ENCODE measurements at places on chromosomes 16 and 17.

GRCh38 chr16:62051942-62052341 is 15.7 kb upstream of the CDH8 start:
- no peak for DNase-seq

- peak; percentile 76 for DNase-seq
Measured at GRCh38 chr16:19502395-19503131, 19.3 kb downstream of the GDE1 start.

GRCh38 chr16:17270683-17271109 is 200.1 kb downstream of the XYLT1 start:
- DNase-seq: no peak

- DNase-seq: peak; percentile 49
Measured at GRCh38 chr16:47311738-47312505, 148.9 kb downstream of the ITFG1 start.

DNA sequence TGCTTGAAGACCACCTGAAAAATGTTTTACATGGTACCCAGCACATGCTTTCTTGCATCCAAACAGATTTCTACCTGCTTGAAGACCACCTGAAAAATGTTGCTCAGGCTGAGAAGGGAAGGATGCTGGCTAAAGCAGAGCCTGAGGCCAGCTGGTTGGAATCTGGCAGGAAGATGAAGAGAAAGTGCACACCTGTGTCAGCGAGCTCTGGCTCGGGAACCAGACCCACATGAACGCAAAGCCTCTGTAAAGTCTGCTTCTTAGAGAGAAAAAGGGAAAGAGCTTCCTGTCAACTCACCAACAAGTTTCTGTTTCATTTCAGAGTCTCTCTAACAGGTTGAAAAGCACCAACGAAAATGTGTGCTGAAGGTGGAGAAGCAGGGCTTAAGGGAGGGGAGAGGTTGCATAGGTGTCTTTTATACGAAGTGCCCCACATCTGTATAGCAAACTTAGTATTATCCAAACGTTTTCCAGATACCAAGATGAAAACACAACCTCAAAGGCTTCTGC is 226.0 kb downstream of the TOX3 start:
- no peak for DNase-seq

DNA sequence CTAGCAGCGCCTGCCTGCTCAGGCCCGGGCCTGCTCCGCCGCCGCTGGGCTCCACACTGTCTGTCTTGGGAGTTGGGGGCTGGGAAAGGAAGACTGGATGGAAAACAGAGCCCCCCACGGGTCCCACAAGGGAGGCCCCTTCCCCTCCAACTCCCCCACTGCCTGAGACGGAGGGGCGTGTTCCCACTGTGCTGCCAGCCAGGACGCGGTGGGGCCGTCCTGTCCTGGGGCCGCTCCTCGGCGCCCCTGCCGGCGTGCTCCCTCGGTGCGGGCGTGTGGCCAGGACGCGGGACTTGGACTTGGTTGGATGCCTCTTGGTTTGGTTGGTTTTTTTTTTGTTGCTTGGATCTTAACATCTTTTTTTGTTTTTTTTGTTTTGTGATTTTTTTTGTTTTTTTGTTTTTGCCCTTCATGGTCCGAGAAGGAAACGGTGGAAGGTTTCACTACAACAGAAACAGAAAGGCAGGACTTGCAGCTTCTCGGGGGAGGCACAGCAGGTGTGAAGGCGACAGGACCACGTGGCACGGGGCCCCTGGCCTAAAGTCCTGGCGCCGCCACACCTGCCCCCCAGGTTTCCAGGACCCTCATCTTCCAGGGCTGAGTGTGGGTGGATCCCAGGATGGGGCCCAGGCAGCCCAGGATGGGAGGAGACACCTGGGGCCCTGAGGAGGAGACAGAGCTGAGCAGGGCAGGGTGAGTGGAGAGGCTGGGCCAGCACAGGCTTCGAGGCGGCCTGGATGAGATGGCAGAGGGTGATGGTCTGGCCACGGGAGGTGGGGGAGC is 16.0 kb downstream of the ENGASE start:
- DNase-seq: no peak

- DNase-seq: no peak
Measured at GRCh38 chr17:72531729-72532128, 410.9 kb downstream of the SOX9 start.

GRCh38 chr16:14419817-14420216 is 210.2 kb downstream of the PARN start:
- DNase-seq: no peak

GRCh38 chr16:84413244-84414004 is 45.1 kb downstream of the ATP2C2 start:
- peak; percentile 23 for DNase-seq

GRCh38 chr17:64537488-64537887 is 30.7 kb downstream of the CEP95 start:
- DNase-seq: no peak

- DNase-seq: no peak
Measured at GRCh38 chr17:72419866-72420774, 299.3 kb downstream of the SOX9 start.

DNA sequence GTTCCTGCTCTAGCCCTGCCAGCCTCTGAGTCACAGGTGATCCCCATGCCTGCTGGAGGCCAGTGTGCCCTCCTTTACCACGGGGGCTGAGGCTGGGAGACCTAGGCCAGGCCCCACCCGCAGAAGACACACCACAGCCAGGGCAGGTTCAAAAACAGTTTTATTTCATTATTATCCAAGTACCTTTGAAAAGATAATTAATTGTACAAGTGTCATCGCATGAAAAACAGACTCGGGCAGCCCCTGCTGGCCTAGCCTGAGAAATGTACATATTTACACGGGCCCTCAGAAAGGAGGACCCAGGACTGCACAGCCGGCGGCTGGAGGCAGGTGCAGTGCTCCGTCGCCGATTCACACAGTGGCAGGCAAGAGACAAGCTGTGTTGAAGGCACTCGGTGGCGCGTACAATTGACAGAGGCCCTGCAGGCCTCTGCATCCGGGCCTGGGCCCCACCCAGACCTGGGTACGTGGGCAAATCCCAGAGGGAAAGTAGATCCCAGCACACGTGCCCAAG is 4.4 kb downstream of the PDIA2 start:
- no peak for DNase-seq

Data from brain (organoid and tissue), 16 donors.